ENCODE measurements at places on chromosomes 3 and 15.

GRCh38 chr15:64883100-64883581, 28.6 kb upstream of the ANKDD1A start:
- DNase-seq, result no peak

- no peak for DNase-seq
Observed at GRCh38 chr15:28998511-28998910, 112.7 kb downstream of the APBA2 start.

DNA sequence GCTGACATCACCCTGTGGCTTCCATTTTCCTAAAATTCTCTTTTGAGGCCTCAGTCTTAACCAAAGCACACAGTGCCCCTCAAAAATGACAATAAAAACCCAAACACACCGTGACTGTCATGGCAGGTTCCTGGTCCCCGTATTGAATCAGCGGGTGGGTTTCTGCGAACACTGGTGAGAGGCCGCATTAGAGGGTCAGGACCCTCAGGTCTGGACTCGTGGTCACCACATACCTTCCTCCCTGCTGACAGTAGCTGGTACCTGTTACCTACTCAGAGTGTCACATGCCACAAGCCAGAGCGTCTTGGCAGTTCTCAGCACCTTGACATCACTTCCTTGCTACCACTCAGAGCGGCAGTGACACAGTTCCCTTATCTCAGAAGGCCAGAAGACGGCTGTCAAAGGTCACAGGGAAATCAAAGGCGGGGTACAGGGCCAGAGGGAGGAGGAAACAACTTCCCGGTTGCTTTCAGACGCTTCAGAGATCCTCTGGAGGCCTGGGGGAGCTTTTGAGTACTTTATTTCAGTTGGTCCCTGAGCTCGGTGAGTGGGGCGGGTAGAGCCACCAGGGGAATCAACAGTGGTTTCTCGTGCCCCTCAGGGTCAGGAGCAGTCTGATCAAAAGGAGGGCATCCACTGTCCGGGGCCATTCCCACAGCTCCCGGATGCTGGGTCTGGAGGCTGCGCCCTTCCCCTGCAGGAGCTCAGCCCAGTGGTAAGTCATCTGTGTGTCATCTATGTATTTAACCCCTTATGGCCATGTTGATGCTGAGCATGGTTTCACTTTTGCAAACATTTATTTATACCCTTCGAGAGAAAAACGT, at the start of the genes CCR5AS and CCRL2:
CCR5AS (minus strand) TSS at position 279 of the 824 bp plus-strand sequence.
CCRL2 (plus strand) TSS at position 472 of the 824 bp plus-strand sequence. CDS start 821 bp downstream, outside the sequence.
- peak; percentile 71 for DNase-seq

GRCh38 chr3:58994746-58995330, 55.0 kb downstream of the CFAP20DC start:
- DNase-seq, result peak; percentile 58

- no peak for DNase-seq
Observed at GRCh38 chr3:71322154-71322553, 261.4 kb downstream of the FOXP1 start.

DNA sequence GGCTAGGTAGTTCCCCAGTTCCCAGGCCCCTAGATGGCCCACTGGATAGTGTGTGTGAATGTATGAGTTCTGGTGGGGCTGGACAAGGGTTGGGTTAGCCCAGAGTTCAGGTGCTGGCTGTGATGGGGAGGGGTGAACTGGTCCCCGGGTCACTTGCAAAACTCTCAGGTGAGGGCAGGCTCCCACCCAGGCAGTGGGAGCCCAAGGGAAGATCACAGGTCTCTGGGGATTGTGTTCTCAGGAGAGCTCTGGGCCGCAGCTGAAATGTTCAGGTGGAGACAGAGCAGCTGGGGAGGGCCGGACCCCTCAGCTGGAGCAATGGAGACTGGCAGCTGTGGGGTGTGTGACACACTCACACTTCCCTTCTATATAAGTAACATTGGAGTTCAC, 12.8 kb upstream of the FAM98B start:
- no peak for DNase-seq

- peak; percentile 29 for DNase-seq
Observed at GRCh38 chr15:70585707-70586034, 177.7 kb downstream of the UACA start.

DNA sequence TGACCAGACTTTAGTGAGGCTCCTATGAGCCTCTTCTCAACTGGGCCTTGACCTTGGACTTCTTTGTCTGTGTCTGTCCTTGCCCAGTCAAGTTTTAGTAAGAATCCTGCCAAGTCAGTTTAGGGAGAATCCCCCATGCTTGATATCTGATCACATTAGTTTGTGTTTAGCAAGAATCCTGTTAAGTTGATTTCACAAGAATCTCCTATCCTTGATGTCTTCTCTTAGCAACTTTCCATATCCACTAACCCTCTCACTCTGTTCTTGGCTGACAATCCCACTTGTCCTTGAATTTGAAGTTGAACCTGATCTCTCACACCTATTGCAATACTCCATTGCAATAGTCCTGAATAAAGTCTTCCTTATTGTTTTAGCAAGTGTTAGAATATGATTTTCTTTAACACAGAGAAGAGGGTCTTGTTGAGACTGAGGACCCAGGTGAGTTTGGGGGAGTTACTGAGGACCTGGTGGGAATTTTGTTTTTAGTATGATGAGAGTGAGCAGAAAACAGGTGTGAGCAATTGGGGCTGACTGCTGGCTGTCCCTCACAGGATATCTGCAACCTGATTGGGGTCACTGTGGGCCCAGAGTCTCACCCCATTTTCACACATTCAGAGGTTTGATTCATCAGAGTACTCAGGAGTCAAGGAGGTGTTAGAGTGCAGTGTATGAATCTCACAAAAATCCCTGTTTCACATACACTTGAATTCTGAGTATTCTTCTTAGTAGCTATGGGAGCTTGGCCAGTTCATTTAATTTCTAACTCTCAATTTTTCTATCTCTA, 39.9 kb upstream of the TNFAIP8L3 start:
- no peak for DNase-seq

- no peak for DNase-seq
Observed at GRCh38 chr15:76803049-76803571, 102.0 kb downstream of the SCAPER start.

DNA sequence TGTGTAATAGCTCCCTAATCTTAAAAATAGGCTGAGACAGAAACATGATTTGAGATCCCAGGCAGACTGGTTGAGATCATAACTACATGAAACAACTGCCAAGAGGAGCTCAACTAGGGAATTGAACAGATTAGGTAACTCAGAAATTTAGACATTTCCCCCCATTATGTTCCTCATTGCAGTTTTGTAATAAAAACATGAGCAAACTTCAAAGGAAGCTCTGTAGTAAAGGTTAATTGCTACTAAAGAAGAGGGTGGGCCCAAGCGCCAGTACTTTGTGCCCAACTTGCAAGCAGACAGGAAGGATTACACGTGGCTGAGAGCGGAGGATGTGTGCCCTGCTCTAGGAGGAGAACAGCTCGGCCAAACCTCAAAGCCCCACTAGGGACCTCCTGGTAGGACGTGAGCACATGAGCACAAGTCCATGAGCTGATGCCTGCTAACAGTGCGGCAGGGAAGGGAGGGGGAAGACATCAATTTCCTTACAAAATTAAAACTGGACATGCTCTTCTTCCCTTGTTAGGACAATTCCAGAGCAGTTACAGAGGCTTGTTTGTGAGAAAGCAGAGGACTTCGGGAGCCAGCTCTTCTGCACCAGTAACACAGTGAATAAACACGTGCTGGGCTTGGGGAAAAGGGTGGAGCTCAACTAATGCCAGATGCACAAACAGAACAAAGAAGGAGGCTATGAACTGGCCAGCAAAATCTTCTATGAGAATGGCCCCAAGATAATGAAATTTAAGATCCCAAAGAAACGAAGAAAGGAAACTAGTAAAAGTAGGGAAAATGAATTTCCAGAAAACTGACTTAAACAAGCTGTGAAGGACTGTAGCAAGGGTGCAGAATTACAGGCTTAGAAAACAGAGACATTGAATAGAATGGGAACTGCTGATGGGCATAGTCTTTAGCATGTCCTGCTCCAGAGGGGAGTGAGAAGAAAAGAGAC, 275.5 kb downstream of the MECOM start:
- DNase-seq, result no peak

DNA sequence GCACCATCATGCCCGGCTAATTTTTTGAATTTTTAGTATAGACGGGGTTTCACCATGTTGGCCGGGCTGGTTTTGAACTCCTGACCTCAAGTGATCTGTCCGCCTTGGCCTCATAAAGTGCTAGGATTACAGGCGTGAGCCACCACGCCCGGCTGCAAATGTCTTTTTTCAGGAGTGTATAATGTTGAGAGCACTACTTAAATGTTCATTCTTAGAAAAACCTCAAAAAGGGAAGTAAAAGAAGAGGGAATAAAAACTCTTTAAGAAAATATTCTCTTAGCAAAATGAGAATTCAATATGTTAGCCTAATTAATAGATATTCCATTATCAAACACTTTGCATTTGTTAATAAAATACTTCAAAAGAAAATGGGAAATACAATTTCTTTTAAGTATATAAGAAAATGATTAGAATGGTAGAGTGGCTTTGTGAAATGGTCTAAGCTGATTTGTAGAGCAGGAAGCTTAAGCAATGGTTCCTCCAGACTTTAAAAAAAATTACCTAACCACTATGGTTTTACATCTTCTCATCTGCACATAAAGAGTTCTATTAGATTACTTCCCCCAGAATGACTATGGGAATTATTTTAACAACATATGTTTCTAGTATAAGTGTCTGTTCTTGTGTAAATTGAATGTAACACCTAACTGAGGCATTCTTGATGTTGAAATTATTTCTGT, 226.7 kb upstream of the ALCAM start:
- DNase-seq, result no peak

DNA sequence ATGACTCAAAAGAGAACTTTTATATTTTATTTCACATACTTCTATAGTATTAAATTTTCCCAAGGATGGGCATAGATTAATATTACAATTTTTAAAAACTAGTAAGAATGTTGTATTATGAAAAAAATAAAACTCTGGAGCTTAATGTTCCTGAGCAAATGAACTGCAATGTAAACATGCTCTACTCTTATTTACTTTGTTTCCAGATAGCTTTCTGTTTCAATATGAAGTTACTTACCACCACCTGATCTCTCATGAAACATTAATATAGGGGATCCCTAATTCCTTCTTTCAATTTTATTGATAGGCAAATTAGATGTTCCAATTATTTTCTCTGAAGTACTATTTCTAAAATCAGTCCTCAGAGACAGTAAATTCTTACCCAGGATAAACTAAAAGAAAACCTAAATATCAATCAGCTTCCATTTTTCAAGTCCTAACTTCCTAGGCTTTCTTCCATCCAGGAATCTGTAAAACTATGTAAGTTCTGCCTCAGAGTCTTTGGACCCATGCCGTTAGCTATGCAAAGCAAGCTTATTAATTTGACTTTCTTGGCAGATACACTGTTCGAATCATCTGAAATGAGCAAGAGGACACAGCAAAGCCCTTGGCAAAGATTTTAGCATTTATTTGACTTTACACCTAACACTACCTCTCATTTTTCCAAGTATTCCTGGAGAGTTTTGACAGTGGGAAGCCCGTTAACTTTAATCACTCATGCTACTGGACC, 93.2 kb downstream of the PLCH1 start:
- no peak for DNase-seq

GRCh38 chr3:158801201-158801600, 653 bp upstream of the MFSD1 start:
- DNase-seq, result no peak

DNA sequence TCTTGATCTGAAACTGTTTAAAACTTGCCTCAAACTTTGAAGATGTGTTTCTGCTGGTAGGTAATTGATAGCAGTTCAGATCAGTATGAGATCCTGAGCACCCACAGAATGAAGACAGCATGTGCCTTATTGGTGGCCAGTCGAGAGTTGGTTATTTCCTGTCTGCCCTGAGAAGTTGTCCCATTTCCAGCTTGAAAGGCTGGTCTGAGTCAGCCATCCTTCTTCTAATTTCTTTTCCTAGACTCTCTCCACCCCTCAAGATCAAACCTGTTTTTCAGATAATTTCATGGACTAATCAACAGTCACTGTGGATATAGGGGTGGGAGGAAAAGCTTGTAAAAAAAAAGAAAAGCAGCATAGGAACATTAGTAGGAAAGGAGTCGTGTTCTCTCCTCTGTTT, 464.4 kb downstream of the FOXP1 start:
- DNase-seq, result no peak

- DNase-seq, result peak; percentile 41
Observed at GRCh38 chr3:39668420-39668819, 141.0 kb upstream of the MYRIP start.

- DNase-seq, result peak; percentile 27
Observed at GRCh38 chr3:32733631-32734229, 48.7 kb downstream of the CNOT10 start.

DNA sequence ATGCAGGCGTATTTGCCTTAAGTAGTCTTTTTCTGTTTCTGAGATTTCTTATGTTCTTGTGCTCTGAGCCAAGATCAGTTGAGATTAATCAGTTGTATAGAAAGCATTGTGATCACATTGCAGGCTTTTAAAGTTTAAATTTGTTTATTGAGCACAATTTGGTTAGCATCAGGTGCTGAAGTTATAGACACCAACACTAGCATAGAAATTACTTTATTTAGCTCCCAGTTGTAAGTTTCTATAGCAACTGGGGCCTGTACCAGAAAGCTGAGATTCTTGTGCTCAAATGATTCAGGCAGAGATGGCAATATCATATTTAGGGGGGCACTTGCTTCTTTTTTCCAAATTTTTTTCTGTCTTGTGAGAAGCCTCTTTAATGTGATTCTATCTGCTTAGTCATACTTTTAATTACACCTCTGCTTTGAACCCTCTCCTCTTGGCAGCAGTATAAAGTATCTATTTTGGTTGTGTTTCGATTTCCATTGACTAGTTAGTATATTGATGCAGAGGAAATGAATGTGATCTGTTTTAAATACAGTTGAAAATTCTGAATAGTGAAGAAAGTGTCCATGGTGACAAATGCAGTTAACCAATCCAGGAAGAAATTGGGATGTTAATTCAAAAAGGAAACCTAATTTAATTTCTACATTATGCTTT, 241.7 kb upstream of the GBE1 start:
- DNase-seq, result no peak

DNA sequence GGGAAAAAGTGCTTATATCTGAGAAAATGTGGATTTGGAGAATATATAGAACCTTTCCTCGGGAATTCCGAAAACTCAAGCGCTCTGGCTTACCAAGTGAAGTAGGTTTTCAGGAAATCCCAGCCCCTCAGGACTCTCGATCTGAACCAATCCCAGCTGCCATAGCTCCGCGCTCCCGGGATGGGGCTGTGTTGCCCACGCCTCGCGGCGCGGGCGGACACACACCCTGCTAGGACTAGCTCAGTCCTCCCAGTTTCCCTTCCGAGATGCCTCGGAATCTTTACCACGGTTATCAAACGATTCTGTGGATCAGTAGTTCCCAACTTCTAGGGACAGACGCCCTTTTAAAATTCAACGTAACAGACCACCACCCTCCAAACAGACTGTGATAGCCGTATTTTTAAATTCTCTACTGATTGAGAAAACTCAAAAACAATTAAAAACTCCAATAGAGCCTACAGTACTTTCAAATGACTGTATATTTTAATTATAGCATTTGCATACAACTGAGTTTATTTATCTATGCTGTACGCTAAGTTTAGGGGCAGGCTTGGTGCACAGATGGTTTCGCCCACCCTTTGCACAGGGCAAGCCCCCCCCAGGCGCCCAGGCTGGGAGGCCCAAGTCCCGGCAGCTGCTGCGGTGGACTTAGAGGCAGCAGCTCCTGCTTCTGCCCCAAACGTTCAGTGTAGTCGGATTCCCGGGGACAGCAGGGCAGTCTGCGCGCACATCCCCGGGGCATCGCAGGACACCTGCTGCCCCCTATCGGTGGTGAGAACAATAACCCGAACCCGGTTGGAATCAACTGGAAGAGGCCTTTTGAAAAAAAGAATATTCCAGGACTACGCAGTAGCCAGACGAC, 52.3 kb downstream of the CCDC54 start:
- peak; percentile 92 for DNase-seq

GRCh38 chr3:182957676-182958266, 22.6 kb downstream of the DCUN1D1 start:
- no peak for DNase-seq

All from urothelium cell line (cell line).